ENCODE measurements at places on chromosomes 7 and 10.

DNA sequence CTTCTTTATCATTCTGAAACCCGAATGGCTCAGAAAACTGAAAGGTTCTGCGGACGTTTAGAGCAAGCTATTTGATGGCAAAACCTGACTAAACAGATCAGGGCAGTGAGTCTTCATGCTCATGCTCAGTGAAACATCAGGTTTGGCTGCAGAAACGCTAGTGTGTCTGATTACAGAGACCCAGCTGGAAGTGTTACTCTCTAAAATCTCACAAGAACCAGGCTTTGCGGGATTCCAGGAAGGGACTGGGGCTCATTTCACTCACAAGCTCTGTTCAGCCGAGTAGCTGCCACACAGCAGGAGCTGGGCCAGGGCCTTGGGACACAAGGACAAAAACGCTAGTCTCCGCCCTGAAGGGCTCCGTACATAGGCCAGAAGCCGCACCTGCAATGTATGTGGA is 2.9 kb downstream of the PITRM1 start:
- DNase-seq: no peak

GRCh38 chr10:79200346-79200745 is 131.6 kb downstream of the ZMIZ1 start:
- no peak for DNase-seq

DNA sequence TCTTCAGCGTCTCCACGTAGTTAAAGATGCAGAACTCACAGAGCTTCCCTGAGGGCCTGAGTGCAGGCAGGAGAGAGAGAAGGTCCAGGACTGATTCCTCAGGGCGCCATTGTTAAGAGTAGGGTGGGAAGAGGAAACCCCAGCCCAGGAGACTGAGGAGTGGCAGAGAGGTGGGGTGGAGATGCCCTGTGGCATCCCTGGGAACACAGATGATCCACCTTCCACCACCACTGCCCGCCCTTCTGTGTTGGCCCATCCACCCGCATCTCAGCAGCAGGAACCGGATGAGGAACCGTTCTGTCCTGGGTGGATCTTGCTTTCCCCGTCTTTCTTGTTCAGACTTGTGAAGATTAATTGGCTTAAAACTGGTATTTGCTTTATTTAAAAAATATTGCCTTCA is 48.3 kb downstream of the PFKP start:
- DNase-seq: no peak

DNA sequence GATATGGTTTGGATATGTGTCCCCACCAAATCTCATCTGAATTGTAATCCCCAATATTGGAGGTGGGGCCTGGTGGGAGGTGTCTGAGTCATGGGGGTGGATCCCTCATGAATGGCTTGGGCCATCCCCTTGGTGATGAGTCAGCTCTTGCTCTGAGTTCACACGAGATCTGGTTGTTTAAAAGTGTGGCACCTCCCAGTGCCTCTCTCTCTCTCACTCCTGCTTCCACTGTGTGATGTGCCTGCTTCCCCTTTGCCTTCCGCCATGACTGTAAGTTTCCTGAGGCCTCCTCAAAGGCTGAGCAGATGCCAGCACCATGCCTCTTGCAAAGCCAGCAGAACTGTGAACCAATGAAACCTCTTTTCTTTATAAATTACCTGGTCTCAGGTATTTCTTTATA is 4.8 kb upstream of the GCK start:
- no peak for DNase-seq

GRCh38 chr10:118966850-118967125 is 62.7 kb upstream of the NANOS1 start:
- DNase-seq: no peak

GRCh38 chr7:54811846-54812254 is 52.8 kb upstream of the SEC61G start:
- DNase-seq: no peak

DNA sequence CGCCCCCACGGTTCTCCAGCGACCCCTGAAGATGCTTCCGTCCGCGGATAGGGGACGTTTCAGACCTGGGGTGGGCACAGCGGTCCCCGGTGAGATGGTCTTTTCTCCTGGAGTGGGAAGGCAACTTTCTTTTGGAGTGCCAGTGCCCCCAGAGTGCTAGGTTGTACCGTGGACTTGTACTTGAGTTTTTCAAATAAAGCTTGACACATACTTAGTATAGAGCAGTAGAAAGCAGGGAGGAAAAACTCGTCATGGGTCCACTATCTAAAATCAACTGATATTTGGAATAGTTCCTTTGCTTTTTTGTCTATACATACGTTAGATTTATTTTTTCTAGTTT is 28.4 kb downstream of the RBM20 start:
- no peak for DNase-seq

DNA sequence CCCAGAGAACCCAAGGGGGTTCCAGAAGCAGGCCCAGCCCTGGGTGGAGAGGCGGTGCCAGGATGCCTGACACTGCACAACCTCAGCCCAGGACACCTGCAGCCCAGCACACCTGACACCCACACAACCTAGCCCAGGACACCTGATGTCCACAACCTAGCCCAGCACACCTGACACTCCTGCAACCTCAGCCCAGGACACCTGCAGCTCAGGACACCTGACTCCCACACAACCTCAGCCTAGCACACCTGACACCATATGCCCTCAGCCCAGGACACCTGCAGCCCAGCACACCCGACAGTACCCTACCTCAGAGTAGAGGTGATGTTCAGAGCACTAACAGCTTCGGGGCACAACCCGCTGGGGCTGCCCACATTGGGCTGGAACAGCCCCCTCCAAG is 87.3 kb downstream of the PAXIP1 start:
- no peak for DNase-seq

DNA sequence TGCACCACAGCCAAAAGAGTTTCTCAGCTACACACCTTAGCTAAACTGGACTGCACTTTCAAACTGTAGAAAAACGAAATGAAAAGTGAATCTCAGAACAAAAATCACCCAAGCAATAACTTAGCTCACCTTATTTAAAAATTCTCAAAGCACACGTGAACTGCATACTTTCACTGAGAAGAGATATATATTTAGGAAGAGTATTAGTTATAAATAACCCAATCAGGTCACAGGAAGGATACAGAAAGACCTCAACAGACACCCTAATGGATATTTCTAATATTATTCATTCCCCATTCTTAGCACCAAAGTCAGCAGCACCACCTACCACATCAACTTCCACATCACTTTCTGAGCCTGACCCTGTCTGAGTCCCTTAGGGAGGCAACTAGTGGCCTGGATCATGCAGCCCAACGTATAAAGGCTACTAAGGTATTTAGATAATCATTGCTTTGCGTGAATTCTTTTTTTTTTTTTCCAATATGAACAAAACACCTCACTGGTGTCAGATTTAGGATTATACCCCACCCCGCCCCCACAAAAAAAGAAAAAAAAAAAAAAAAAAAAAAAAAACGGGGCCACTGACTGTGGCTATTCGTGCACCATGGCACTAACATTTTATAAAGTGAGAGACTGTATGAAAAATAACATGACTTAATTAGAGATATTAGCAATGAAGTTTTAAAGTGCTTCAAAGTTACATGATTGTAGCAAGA is 2.6 kb downstream of the ABI1 start:
- DNase-seq: no peak

- DNase-seq: no peak
Measured at GRCh38 chr7:40530292-40530691, 395.5 kb downstream of the SUGCT start.

- DNase-seq: no peak
Measured at GRCh38 chr7:151381348-151382078, 28.3 kb downstream of the WDR86 start.

All from BJ (cell line).